ENCODE measurements at places on chromosomes 12 and 14. TPM values are rescaled to one million over a fixed set of nuclear protein-coding genes. Genes with fewer than 3 reads are reported as not detected.

Gene DBX2
- not detected for total RNA-seq

Gene TSPAN19
- total RNA-seq = not detected

Gene PROX2
- 0.29 TPM for total RNA-seq

Gene KRT79
- 0.26 TPM for total RNA-seq

Gene KDM2B
- total RNA-seq = 47.7 TPM

Gene C3AR1
- 0.19 TPM for total RNA-seq

Gene CCDC197
- total RNA-seq = 2.2 TPM
